ENCODE measurements at places on chromosomes 3 and 15.

DNA sequence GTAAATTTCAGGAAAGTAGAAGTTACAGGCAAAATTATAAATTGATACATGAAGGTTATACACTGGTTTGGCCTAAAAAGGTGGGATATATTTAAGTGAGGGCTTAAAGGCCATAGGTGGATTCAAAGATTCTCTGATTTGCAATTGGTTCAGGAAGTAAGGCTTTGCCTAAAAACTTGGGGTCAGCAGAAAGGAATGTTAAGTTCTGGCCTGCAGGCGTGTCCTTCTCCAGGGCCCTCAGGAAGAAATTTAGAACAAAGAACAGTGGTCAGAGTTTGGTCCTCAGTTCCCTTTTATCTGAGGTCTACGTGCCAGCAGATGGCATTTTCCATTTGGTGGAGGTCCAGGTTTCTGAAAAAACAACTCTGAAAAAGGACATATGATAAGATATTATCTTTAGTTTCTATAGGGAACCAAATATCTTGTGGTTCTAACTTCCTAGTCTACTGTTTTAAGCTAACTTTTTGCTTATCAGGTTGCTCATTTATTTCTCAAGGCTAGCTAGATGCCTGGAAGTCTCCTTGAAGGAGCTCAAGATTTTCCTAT, 40.5 kb downstream of the SCN11A start:
- H3K27ac ChIP-seq = no peak overlapping the region
- no peaks in the 10 kb centered on the region for H3K4me1 ChIP-seq
- peaks cover 6% of the 10 kb centered on the region for H3K27me3 ChIP-seq
- H3K4me3 ChIP-seq = no peak overlapping the region
- no peaks in the 10 kb centered on the region for H3K36me3 ChIP-seq

- no peak overlapping the region for H3K4me3 ChIP-seq
- no peaks in the 10 kb centered on the region for H3K36me3 ChIP-seq
- H3K4me1 ChIP-seq = peaks cover 10% of the 10 kb centered on the region
- no peak overlapping the region for H3K27ac ChIP-seq
- no peaks in the 10 kb centered on the region for H3K27me3 ChIP-seq
Observed at GRCh38 chr3:106403371-106404145, 534.7 kb upstream of the CBLB start.

GRCh38 chr3:128623762-128624176, 26.8 kb downstream of the RPN1 start:
- H3K4me1 ChIP-seq = peaks cover 19% of the 10 kb centered on the region
- no peak overlapping the region for H3K4me3 ChIP-seq
- H3K27ac ChIP-seq = no peak overlapping the region
- no peak for DNase-seq

DNA sequence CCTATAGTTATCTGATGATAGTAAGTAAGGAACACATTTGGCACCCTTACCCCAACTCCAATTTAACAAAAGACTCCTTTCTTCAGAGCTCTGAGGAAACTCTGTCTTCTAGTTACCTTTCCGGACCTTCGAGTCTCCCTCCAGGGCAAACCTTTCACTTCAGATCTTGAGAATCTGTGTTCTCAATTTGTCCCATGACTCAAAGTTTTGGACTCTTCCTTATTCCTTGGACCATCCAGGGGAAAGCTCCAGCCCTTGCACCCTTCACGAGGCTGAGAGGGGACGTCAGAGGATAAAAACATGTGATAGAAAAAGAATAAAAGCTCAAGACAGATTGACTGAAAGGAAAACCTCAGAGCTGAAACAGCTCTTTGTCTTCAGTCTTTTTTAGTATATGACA, 76.9 kb downstream of the CTNNB1 start:
- H3K27me3 ChIP-seq = no peaks in the 10 kb centered on the region
- no peak overlapping the region for H3K27ac ChIP-seq
- no peaks in the 10 kb centered on the region for H3K4me1 ChIP-seq
- no peak for DNase-seq
- peaks cover 13% of the 10 kb centered on the region for H3K36me3 ChIP-seq

- no peak overlapping the region for H3K27ac ChIP-seq
- no peaks in the 10 kb centered on the region for H3K4me1 ChIP-seq
- H3K27me3 ChIP-seq = peaks cover 5% of the 10 kb centered on the region
- DNase-seq = no peak
- no peaks in the 10 kb centered on the region for H3K36me3 ChIP-seq
Observed at GRCh38 chr15:31930967-31931366, 99.3 kb upstream of the CHRNA7 start.

- no peaks in the 10 kb centered on the region for H3K36me3 ChIP-seq
- no peak overlapping the region for H3K4me3 ChIP-seq
- no peaks in the 10 kb centered on the region for H3K27me3 ChIP-seq
Observed at GRCh38 chr3:98782824-98783500, 19.8 kb downstream of the ST3GAL6 start.

- DNase-seq = no peak
- H3K27me3 ChIP-seq = no peaks in the 10 kb centered on the region
- no peak overlapping the region for H3K27ac ChIP-seq
- no peak overlapping the region for H3K4me3 ChIP-seq
- H3K36me3 ChIP-seq = peaks cover 4% of the 10 kb centered on the region
Observed at GRCh38 chr3:33453331-33453761, 13.1 kb upstream of the UBP1 start.

- DNase-seq = no peak
- H3K4me1 ChIP-seq = no peaks in the 10 kb centered on the region
- no peaks in the 10 kb centered on the region for H3K36me3 ChIP-seq
Observed at GRCh38 chr3:140216249-140216648, 281.3 kb downstream of the CLSTN2 start.

GRCh38 chr15:84981711-84982300, at the start of gene PDE8A:
PDE8A (plus strand) TSS chr15:84981856; CDS start chr15:84982163, 307 bp downstream.
- peak; percentile 58 for DNase-seq
- H3K4me1 ChIP-seq = peaks cover 43% of the 10 kb centered on the region
- H3K27ac ChIP-seq = peak within 1 kb of the TSS; percentile 93
- peak within 1 kb of the TSS; percentile 95 for H3K4me3 ChIP-seq
- H3K27me3 ChIP-seq = no peaks in the 10 kb centered on the region
- peaks cover 2% of the 10 kb centered on the region for H3K36me3 ChIP-seq

DNA sequence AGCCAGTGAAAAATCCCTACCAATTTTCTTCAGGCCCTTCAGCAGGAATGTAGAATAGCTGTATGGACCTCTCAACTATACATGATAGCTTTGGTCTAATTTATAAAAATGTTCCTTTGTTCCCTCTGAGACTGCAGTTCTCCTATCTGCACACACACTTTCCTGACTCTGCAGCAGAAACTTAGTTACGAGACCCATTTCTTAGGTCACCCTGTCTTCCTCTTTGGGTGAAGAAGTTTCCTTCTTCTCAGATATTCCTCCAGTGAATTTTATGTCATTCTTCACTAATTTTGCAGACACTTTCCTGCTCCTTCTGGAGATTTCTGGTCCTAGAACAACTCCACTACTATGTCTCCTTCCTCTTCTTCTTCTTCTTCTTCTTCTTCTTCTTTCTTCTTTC, 42.6 kb downstream of the CD200R1L start:
- H3K36me3 ChIP-seq = no peaks in the 10 kb centered on the region
- H3K4me1 ChIP-seq = peaks cover 15% of the 10 kb centered on the region
- H3K27ac ChIP-seq = no peak overlapping the region
- no peak overlapping the region for H3K4me3 ChIP-seq
- DNase-seq = no peak

DNA sequence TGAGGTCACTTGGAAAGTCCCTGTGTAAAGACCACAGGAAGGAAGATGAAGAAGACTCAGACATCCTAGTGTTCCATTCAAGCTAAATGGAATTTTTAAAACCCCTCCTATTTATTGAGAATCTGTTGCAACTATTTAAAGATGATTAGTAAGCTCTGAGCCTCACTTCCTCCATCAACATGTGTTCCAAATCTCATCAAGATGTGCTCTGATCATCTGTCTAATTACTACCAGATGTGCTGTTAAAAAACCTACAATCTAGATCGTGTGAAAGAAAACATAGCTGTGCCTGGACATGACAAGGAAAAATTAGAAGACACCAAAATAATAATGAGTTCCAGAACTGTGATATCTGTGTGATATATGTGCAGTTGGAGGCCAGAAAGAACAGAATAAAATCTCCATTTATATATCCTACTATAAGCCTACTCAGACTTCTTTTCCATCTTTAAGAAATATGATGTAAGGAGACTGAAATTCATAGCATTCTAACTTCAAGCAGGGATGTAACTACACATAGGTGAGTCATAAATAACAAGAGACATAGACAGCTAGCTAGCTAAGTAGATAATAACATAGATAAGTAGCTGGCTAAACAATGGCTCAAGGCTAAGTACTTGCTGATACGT, 7.8 kb downstream of the XPC start:
- no peaks in the 10 kb centered on the region for H3K27me3 ChIP-seq
- H3K4me3 ChIP-seq = no peak overlapping the region
- no peak for DNase-seq
- peaks cover 76% of the 10 kb centered on the region for H3K36me3 ChIP-seq
- no peak overlapping the region for H3K27ac ChIP-seq

DNA sequence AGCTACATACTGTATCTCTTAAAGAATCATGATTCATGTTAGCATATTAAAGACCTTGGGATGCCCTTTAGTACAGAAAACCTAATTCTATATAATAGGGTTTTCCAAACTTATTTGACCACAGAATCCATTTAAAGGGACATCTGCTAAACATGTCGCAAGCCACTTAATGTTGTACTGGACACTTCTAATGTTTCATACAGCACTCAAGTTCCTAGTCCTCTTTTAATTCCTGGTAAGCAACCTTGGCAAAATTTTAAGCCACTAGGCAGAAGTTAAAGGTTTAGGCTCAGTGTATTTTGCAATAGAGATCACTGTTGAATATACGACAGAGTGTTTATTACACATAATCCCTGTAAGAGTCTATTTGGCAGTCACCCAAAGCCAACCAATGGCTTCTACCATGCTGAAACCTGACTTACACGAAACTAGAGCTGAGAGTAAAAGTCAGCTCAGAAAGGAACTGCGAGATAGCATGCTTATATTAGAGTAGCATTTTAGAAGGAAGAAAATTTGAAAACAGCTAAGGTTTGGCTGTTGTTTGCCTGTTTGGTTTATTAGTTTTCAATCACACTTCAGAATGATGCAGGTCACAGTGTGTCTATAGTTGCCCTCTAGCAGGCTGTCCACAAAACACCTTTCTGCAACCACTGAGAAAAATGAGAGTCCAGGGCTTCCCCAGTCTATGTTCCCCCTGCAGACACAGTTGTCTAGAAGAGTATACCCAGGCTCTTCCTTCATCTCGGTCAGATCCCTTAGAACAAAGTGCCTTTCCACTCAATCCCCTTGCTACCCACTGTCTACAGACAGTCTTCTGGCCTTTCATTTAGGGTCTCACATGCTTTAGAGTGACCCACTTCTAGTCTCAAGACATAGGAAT, 104.4 kb downstream of the FMN1 start:
- no peak for DNase-seq
- no peak overlapping the region for H3K27ac ChIP-seq
- H3K4me3 ChIP-seq = no peak overlapping the region
- H3K36me3 ChIP-seq = no peaks in the 10 kb centered on the region

DNA sequence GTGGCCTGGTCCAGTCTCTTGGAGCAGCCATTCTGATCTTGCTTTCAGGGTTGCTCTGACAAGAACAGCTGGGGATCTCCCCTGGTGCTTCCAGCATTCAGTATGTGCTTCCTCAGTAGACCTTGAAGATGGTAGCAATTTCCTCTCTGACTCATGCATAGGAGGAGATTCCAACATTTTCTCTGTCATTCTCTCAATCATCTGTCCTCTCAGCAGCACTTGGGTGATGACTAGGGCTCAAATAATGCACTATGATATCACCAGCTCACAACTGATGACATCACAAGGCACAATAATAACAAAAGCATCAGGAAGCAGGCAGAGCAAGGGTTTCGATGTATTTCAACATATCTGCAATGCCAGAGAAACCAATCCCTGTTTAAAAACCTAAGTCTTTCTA, 52.7 kb downstream of the NFKBIZ start:
- no peaks in the 10 kb centered on the region for H3K27me3 ChIP-seq
- H3K4me3 ChIP-seq = peak overlapping the region; percentile 36
- DNase-seq = no peak
- peak overlapping the region; percentile 91 for H3K27ac ChIP-seq
- no peaks in the 10 kb centered on the region for H3K36me3 ChIP-seq
- H3K4me1 ChIP-seq = peaks cover 61% of the 10 kb centered on the region

GRCh38 chr3:61889259-61889658, 327.9 kb downstream of the PTPRG start:
- no peak overlapping the region for H3K4me3 ChIP-seq
- DNase-seq = no peak
- H3K27me3 ChIP-seq = no peaks in the 10 kb centered on the region
- H3K36me3 ChIP-seq = no peaks in the 10 kb centered on the region
- no peak overlapping the region for H3K27ac ChIP-seq
- H3K4me1 ChIP-seq = peaks cover 1% of the 10 kb centered on the region

GRCh38 chr3:32630266-32630665, 54.7 kb upstream of the CNOT10 start:
- no peak for DNase-seq
- H3K4me3 ChIP-seq = no peak overlapping the region
- H3K4me1 ChIP-seq = no peaks in the 10 kb centered on the region
- peaks cover 6% of the 10 kb centered on the region for H3K27me3 ChIP-seq
- H3K36me3 ChIP-seq = no peaks in the 10 kb centered on the region

- no peak overlapping the region for H3K4me3 ChIP-seq
- H3K27ac ChIP-seq = no peak overlapping the region
Observed at GRCh38 chr3:124851136-124851535, 36.0 kb downstream of the ITGB5 start.

- H3K4me3 ChIP-seq = no peak overlapping the region
- H3K27me3 ChIP-seq = no peaks in the 10 kb centered on the region
- no peaks in the 10 kb centered on the region for H3K36me3 ChIP-seq
- no peak overlapping the region for H3K27ac ChIP-seq
- H3K4me1 ChIP-seq = no peaks in the 10 kb centered on the region
Observed at GRCh38 chr3:154794814-154795445, 285.2 kb upstream of the MME start.

DNA sequence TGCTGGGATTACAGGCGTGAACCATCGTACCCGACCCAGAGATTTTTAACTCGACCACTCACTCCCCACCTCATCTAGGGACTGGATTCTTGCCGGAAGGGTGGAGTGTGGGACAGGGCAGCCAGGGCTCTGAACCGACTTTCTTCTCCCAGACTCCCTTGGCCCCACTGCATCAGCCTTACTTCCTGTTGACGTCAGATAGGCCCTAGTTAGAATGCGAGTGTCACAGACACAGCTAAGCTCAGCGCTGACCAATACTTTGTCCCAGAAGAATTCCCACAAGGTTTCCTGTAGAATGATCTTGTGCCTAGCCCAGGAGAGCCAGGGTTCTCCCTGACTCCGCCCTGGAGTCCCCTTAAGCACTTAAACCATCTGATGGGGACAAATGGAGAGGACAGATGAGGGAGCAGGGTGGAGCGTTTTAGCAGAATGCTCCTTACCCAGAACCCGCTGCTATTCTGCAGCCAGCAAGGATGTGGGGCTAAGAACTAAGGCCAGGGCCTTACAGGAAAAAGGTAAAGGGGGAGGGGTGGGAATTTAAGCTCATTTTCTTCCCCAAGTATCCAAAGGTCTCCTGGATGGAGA, 5.8 kb upstream of the TUSC2 start:
- H3K27me3 ChIP-seq = no peaks in the 10 kb centered on the region
- H3K36me3 ChIP-seq = peaks cover 47% of the 10 kb centered on the region
- H3K4me1 ChIP-seq = peaks cover 46% of the 10 kb centered on the region
- H3K27ac ChIP-seq = peak overlapping the region; percentile 37
- peak overlapping the region; percentile 7 for H3K4me3 ChIP-seq
